Stimulated activated CD8-positive, alpha-beta memory T cell treated with anti-CD3 and anti-CD28 coated beads, Interleukin-4, amount 100 ng/mL, for 1 hour (primary cell): ENCODE measurements at places on chromosomes 11 and 22.

- DNase-seq: no peak
Measured at GRCh38 chr22:45225732-45226502, 14.8 kb downstream of the KIAA0930 start.

DNA sequence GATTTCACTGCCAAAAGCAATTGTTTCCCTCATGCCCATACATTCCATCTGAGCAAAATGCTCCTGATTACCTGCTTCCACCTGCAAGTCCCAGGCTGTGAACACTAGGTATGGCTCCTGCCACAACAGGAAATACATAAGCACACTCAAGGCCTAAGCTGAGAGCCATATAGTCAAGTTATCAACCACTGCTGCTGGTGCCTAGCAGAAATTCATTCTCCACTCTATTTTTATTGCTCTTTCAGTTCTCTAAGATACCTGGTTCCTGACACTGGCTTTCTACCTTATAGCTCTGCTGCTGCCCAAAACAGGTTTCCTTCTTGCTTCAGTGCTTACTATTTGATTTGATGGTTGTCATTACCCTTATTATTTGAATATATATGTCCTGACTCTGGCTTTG, 31.6 kb downstream of the SLC36A4 start:
- no peak for DNase-seq

DNA sequence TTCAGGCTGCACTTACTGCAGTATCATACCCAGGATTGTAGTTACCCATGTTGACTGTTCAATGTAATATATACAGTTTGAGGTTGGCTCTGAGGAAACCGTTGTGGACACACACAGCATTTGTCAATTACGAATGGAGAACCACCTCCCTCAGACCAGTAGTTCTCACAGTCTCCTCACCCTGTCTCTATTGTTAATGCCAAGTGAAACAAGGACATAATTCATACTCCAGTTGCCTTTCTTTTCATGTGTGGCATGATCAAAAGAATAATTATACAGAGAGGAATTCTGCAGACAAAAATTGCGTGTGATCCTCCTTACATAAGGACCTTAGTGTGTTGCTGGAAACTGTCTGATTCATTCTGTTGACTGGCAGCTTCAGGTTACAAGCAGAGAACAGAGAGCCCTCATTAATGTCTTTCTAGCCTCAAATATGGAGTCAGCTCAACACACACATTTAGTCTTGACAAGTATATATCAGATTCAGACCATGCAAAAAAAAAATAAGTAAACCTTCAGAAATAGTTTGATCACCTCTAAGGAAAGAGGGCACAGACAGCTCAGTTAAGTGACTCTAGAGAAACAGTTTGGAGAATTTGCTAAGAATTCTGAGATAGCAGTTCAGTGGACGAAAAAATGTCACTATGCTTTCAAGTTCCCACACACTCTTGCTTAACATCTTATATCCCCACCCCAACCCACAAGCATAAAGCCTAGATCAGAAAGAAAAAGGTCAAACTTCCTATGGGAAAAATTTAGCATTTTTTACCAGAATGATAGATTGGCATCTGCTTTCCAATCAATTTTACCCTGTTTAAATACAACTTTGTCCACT, 96.1 kb downstream of the MAML2 start:
- DNase-seq: no peak

- no peak for DNase-seq
Measured at GRCh38 chr11:74683279-74683871, 47.9 kb downstream of the CHRDL2 start.

DNA sequence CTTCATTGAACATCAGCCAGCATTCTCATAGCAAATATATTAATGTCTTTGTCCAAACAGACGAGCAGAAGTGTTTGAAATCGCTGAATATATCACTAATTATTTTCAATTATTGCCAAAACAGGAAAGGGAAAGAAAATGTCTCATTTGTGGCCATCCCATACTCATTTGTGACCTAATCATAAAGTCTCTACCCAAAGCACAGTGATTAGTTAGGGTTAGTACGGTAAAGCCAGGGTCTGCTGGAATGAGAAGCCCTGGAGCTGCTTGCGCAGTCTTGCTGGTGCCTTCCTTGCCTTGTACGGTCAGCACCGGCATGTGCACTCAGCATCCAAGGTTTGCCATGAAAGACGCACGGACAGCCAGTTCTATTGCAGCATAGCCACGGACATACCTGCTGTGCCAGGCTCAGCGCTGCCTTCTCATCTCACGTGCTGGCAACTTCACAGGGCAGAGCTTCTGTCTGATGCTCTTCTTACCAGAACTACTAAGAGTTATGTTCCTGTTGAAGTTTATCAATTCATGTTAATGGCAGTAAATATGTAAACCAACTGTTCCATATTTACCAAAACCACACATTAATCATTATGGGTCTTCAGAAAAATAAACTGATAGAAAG, 74.7 kb upstream of the POU2AF2 start:
- DNase-seq: no peak

DNA sequence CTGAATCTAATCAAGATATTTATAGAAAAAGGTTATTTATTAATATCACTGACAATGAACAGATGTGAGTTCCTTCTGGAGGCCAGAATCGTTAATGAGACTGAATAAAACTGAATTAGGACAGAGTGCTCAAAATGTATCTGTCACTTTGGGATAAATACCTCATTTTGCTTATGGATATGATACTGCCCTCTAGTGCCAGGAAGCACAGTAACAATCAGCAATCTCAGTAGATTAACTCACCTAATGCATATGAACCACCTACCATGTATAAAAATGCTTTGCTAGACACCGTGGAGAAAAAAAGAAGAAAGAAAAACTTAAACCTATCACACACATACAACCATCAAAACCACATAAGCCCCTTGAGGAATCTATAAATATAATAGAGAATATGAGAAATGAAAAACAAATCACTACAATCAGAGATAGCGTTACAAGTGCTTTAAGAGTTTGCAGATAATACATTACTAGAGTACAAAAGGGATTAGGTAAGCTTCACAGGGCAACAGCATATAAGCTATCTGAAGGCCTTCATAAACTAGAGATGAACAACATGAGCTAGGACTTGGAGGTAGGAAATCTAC, 117.4 kb downstream of the SGSM3 start:
- DNase-seq: no peak

DNA sequence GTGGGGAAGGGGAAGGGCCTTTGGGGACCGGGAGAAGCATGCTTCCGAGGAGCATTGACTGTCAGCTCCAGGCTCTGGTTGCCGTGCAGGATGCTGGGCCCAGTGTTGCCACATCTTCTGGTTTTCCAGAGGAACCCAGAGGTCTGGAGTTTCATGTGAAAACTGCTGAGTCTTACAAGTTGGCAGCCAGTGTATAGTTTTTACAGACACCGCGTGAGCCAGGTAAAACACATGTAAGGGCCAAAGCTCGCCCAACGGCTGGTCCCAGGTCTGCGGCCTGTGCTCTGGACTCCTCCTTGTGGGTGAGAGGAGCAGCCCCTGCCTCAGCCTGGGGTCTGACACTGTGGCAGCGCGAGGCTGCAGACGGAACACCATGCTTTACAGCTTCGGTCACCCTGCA, 18.4 kb upstream of the SORL1-AS1 start:
- DNase-seq: no peak

GRCh38 chr11:10937385-10937771, 79.5 kb upstream of the ZBED5 start:
- no peak for DNase-seq

DNA sequence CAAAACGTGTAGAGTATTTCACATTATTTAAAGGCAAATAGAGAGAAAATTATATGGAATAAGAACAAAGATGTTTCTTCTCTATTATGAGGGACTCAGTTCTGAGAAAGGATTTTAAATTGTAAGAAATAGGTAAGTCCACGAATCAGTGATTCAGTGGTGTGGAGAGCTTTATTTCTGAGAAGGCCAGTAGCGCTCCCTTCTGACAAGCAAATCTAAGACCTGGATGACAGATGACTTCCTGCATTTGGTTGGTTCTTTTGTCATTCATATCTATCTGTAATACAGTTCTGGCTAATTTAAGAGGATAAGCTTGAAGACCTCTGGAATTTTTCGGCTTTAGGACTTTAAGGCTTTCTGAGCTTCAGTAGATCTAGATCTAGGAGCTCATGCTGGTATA, 7.0 kb downstream of the CD3E start:
- DNase-seq: no peak

- DNase-seq: no peak
Measured at GRCh38 chr11:46247659-46248058, 29.8 kb upstream of the CREB3L1 start.

GRCh38 chr11:129251067-129251466, 58.9 kb upstream of the ARHGAP32 start:
- no peak for DNase-seq

DNA sequence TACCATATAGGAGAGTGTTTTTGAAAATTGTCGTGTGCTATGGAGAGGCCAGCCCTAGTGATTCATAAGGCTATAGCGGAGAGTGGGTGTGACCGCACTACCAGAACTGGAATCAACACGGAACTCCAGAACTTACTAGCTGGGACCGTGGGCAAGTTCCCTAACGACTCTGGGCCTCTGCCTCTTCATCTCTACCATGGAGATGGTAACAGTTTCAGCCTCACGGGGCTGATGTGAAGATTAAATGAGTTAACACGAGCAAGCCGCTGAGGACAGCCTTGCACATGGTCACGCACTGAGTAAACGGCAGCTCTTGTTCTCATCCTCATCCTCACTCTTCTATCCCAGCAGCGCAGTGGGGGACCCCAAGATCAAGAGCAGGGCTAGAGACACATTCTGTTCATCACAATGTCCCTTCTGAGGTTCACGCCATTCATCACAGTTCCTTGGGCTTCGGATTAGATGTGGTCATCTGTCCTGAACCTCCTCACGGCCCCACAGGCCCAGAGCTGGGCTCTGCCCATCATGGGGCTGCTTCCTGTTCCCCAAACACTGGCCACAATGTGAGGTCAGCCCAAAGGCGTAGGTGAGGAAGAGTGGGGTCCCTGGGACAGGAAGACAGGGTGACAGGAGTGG, 47.2 kb upstream of the CD5 start:
- DNase-seq: no peak

- DNase-seq: no peak
Measured at GRCh38 chr11:98842187-98842586, 178.6 kb upstream of the CNTN5 start.

- DNase-seq: no peak
Measured at GRCh38 chr11:83278351-83278750, 7.8 kb downstream of the CCDC90B start.

- DNase-seq: no peak
Measured at GRCh38 chr22:48741540-48741939, 1086.1 kb downstream of the BRD1 start.

DNA sequence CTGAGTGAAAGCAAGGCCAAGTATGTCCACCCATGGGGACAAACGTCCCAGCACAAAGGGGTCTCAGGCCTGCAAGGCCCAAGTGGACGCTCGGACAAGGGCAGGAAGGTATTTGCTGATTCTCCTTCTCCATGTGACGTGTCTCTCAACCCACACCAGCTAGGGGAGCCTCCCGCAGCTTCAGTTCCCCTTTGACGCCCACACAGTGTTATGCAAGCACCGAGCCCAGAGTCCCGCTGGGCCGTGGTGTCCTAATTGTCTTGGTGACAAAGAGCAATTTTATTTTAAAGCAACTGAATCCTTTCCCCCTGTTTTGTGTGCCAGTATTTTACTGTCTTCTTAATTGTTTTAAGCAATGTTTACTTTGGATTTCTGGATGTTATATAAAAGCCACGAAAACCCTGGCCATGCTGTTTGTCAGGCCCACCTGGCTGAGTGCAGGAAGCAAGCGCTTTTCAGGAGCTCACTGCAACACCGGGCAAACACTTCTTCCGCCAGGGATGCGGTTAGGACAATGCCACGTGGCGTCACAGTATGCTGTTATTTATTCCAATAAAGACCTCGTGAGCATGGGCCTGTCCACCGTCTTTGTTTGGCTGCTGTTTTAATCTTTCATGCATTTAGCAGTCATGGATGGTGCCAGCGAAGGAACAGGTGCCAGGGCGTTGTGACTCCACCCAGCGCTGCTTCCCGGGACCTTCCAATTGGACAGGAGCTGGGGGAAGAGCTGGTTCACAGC, 8.2 kb upstream of the PARVG start:
- DNase-seq: no peak

GRCh38 chr11:64649291-64649697, 58.3 kb downstream of the SLC22A12 start:
- no peak for DNase-seq

GRCh38 chr11:128644576-128644975, 49.3 kb upstream of the FLI1 start:
- no peak for DNase-seq

- DNase-seq: peak; percentile 33
Measured at GRCh38 chr22:42269432-42270175, 849 bp downstream of the TCF20 start.

- DNase-seq: peak; percentile 36
Measured at GRCh38 chr22:19891317-19892256, 36.9 kb upstream of the GNB1L start.

- no peak for DNase-seq
Measured at GRCh38 chr11:43382614-43383013, 23.9 kb downstream of the TTC17 start.
